Effector CD8-positive, alpha-beta T cell (primary cell): ENCODE measurements at places on chromosomes 1 and 21.
A peak's percentile ranks its signal among the peaks of the same experiment; 100 is the strongest.

DNA sequence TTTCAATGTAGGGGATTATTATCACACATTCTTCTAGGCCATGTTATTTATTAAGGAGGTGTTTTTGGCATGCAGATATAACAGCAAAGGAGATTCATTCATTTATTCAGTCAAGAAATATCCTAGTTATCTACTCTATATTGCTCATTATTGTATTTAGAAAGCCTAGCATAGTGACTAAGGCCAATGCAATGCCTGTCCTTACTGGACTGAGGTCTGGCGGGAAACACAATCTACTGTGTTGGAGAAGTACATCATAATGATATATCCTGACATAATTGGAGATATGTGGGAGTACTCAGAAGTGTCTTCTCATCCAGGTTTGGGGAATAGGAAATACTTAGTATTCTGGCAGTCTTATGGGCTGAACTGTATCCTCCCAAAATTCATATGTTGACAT is 421.5 kb upstream of the USP24 start:
- no peak for DNase-seq

DNA sequence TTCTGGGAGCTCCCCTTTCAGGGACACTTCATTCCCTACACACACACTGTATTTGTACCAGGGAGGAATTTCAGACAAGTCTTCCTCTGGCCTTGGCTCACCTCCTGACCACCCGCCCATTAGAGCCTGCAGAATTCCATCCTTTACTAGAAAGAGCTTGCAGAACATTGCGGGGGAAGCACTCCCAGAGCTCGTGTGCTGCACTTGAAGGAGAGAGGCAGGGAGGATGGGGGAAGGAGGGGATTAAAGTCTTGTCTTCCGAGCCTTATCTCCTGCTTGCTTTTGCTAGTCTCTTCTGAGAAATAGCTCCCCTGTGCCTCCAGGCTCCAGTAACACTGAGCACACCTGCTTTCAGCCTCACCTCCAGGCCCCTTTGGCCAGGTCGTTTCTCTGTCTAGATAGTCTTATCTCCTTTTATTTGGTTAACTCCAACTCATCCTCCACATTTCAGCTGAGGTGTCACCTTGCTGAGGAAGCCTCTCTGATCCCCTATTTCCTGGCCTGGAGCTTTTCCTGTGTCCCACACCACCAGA is 62.0 kb downstream of the PCNX2 start:
- no peak for DNase-seq

GRCh38 chr1:235910357-235911299 is 43.9 kb upstream of the LYST start:
- no peak for DNase-seq

DNA sequence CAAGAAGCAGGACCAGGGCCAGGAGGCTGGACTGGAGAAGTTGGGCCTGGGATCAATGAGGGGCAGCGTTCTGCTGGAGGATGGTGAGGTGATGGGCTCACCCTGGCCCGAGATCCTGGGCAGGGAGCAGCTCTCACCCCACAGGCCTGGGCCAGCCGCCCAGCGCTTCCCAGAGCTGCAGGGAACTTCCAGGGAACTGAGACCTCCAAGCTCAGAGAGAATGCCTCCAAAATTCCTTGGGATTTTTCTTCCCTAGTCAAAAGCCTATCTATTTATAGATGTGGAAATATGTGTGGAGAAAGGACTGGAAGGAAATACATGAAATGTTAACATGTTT is 121.2 kb downstream of the SPSB1 start:
- DNase-seq, result no peak

DNA sequence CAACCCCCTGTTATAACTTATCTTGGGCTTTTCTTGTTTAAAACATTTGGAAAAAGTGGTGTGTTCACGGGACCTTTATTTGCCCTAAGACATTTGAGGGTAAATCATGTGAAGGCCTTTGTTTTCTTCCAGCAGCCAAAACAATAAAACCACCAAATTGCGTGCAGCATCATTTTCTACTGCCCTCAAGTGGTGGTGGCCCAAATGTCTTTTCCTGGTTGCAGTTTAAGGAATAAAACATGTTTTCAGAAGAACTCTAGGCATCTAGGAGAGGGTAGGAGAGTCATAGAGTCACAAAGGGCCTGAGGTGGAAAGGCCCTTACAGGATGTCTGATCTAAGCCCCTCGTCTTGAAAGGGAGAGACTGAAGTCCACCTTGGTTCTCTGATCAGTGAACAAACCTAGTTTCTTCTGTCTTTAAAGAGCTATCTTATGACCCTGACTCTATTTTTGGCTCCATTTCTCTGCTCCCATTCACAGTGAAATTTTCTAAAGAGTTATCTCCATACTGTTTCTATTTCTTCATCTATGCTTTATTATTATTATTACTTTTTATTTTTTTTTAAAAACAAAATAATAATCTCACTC is 16.0 kb upstream of the EPS15 start:
- no peak for DNase-seq

DNA sequence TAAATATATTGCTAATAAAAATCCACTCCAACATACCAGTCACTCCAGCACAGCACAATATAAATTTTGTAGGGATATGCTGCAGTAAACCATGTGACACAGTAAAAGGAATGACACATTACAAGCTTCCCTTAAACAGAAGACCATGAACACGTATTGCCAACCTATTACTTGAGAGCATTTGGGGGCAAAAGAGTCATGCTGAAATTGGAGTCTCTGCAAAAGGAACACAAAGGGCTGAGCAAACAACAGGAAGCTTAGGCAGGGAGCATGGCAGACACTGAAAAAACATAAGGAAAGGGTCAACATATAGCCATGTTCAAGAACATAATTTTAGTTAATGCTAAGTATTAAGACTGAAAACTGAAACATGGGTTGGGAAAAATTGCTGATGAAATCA is 214.5 kb downstream of the SMYD3 start:
- DNase-seq, result no peak

GRCh38 chr1:209585197-209585596 is 1.7 kb downstream of the CAMK1G start:
- no peak for DNase-seq

DNA sequence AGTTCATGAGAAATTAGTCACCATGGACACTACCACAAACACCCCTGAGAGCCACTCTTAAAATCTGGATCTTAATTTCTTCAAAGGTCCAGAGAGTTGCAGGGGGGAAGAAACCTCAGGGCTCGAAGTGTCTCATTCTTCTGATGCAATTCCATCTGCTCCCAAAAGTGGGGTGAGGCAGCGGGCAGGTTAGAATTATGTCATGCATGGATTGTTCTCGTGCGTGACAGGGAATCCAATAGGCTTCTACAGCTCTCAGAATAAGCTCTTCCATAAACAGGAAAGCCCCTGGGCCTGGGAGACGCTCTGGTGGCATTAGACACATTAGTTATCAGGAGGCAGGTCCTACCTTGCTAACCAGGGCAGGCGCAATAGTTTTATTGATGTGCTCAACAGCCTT is 8.4 kb downstream of the ENO1 start:
- no peak for DNase-seq

DNA sequence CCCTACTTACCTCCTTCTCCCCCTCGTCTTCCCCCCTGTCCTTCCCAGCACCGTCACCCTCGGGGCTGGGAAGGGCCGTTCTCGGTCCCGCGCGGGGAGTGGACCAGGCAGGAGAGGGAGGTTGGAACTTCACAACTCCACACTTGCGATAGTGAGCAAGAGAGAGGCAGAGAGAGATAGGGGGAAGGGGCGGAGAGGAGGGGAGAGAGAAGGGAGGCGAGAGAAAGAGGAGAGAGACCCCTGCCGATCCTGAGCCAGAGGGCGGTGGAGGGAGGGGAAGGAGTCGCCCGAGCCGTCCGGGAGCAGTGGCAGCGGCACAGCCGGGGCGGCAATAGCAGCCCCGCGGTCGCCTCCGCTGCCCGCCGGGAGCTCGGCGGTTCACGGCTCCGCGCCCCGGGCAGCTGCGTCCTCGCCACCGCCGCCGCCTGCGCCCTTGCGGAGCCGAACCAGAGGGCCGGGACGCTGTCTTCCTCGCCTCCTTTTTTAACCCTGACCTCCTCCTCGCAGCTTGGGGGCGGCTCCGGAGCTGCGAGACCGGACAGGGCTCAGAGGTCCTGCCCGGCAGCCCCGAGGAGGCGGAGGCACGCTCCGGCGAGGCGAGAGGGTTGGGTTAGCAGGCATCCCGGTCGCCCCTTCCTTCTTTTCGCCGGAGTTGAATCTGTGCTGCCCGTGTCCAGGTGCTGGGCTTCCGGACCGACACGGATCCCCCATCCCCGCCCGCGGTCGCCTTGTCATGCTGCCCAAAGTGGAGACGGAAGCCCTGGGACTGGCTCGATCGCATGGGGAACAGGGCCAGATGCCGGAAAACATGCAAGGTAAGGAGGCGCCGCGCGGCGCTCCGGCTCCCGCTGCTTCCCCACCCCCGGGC is 11.7 kb downstream of the NR5A2 start:
- no peak for DNase-seq

DNA sequence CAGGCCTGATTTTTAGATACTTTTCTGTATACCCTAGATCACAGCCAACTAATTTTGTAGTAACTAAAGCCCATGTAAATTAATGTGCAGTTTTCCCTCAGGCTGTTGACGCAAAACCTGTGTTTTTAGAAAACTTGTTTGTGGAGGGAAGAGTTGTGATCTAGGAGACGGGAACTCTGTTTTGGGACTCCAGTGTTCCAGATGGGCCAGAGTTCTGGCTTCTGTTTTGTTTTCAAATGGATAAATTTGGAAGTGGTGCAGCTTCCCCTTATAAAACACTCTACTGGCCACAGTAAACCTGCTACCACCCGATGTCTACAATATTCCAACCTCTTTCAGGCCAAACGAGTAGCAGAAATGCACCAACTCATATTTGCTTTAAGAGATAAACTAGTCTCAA is 13.6 kb upstream of the GPR88 start:
- DNase-seq, result no peak

DNA sequence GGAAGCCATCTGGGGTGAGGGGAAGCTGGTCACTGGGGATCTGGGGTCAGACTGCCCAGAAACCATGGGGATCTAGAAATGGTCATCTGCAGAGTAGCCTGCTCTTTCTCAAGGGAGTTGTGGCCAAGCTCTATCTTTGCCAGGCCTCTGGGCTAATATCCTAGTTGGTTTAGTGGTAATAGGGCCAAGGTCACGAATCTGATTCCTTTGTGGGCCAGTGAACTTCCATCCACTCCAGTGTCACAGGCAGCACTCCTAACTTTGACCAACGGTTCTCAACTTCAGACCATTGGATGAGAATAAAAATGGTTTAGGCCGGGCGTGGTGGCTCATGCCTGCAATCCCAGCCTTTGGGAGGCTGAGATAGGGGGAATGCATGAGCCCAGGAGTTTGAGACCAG is 28.1 kb upstream of the PPP2R5A start:
- DNase-seq, result no peak

GRCh38 chr1:115173151-115173550 is 83.8 kb upstream of the TSPAN2 start:
- no peak for DNase-seq

GRCh38 chr1:23037081-23037740 is 17.9 kb downstream of the KDM1A start:
- no peak for DNase-seq

GRCh38 chr1:31027693-31028526 is 37.6 kb downstream of the PUM1 start:
- no peak for DNase-seq

GRCh38 chr1:161367684-161368400 is at the start of gene CFAP126:
CFAP126 (minus strand) TSS chr1:161367876; CDS start chr1:161367868, 8 bp downstream.
- DNase-seq, result peak; percentile 18

- no peak for DNase-seq
Observed at GRCh38 chr1:153683854-153684253, 5.4 kb downstream of the NPR1 start.
